ENCODE measurements at places on chromosomes 3 and 15.

- DNase-seq: no peak
These were observed 91.6 kb downstream of the FEZF2 start for GRCh38 chr3:62281726-62282125.

DNA sequence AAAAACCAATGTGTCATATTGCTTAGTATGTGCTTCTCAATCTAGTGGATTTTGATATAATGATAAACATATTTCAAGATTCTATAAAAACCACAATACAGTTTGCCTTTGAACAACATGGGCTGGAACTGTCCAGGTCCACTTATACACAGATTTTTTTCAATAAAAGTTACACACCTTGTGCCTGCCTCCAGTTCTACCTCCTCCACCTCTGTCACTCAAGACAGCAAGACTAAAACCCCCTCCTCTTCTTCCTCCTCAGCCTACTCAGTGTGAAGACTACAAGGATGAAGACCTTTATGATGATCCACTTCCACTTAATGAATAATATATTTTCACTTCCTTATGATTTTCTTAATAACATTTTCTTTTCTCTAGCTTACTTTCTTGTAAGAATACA is 5.7 kb downstream of the SETD2 start:
- no peak for DNase-seq

DNA sequence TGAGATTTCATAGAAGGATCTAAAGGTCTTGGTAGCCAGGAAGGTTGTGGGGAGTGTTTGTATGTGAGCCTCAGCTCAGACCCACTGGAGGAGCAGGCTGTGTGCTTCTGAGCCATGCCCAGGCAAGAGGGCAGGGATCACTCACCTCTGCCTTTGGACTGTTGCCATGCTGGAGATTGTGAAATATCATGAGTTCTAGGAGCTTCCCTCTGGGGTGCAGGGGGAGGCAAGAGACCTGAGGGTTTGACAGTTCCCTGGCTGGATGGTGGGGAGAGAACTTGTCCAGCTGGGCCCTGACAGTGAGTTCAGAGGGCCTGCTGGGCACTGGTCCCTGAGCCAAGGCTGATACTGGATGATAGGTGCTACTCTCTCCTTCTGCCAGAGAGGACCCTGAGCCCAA is 6.0 kb downstream of the SLC6A1 start:
- no peak for DNase-seq

GRCh38 chr15:72934921-72935320 is 117.3 kb upstream of the NEO1 start:
- DNase-seq: no peak

DNA sequence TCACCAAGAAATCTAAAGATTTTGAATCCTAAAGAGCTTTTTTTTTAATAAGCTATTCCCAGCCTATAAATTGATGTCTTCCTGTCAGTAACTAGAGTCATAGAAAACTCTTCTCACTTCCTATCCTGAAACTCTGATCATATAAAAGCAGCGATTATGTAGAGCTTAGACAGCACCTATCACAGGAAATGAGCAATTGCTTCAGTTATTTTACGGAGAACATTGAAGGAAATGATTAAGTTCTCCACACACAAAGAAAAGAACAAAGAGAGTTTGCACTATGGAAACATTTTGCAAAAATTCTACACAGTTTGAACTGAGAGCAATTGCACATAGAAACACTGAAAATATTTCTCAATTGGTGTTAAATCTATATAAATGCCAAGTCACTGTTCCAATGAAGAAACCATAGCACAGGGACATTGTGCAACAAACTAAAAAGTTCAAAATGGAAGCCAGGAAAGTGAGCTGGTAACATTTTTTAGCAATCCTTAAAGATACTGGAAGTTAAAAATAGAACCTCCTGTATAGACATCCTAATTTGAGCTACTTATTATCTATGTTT is 291.5 kb upstream of the ARHGEF26 start:
- no peak for DNase-seq

- DNase-seq: no peak
These were observed 60.5 kb downstream of the CERS3 start for GRCh38 chr15:100468285-100468684.

DNA sequence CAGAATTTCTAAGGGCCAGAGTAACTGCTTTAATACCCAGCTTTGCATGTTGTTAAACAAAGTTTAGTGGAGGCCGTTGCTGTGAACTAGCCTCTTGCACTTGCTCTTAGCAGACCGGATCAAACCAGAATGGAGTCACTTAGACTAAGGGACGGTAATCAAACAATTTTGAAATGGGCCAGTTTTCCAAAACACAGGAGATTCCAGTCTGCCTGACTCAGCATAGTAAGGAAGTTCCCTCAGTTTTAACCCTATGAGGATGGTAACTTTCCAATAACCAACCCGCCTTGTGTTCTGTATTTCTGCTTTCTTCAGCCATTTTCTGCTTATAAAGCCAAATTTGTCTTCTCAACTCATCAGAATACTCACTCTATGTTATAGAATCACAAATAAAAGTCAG is 77.2 kb upstream of the WDR72 start:
- DNase-seq: no peak

GRCh38 chr15:80403712-80404056 is 498 bp upstream of the ARNT2 start:
- DNase-seq: peak; percentile 18

- no peak for DNase-seq
These were observed 30.3 kb upstream of the SKOR1 start for GRCh38 chr15:67794832-67795574.

DNA sequence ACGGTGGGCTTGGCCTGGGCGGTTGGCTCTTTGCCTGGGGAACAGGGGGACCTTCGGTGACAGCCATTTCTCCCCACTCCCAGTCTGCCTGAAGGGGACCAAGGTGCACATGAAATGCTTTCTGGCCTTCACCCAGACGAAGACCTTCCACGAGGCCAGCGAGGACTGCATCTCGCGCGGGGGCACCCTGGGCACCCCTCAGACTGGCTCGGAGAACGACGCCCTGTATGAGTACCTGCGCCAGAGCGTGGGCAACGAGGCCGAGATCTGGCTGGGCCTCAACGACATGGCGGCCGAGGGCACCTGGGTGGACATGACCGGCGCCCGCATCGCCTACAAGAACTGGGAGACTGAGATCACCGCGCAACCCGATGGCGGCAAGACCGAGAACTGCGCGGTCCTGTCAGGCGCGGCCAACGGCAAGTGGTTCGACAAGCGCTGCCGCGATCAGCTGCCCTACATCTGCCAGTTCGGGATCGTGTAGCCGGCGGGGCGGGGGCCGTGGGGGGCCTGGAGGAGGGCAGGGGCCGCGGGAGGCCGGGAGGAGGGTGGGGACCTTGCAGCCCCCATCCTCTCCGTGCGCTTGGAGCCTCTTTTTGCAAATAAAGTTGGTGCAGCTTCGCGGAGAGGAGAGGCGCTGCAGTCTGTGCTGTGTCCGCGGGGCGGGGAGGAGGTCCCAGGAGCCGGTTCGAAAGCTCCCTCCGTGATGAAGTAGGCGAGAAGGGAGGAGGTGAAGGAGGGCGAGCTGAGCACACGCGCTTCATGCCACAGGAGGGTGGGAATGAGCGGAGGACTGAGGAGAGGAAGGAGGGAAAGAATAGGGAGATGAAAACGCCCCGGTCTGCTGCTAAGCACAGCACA is 9.6 kb downstream of the CLEC3B start:
- DNase-seq: peak; percentile 23

- no peak for DNase-seq
These were observed 109.9 kb downstream of the DNAJB8 start for GRCh38 chr3:128356822-128357221.

DNA sequence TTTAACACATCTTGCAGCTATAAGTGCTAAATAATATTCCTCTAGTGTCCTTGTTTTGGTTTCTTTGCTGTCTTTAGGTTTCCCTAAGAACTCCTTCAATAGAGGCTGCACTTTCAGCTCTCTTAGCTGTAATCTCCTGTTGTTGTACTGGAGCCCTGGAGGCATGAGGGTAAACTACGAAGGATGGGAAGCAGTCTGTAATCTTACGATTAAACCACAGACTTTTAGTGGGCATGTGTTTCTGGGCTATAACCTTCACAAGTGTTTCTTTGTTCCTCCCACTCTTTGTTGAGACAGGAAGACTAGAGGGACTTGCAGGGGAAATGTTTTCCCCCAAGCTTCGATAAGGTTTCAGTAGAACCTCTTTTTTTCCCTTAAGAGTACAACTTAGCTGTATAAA is 1058.1 kb downstream of the NSUN3 start:
- no peak for DNase-seq

Measured in germinal center (tissue), 1 donor.